ENCODE measurements at places on chromosomes 7 and 10. TPM values are rescaled to one million over a fixed set of nuclear protein-coding genes. Genes with fewer than 3 reads are reported as not detected.

- no peak for ATAC-seq
Measured at GRCh38 chr7:80629023-80629422, 9.4 kb upstream of the CD36 start.

GRCh38 chr7:69934144-69934903 lies 336.0 kb downstream of the AUTS2 start:
- no peak for ATAC-seq

GRCh38 chr10:74047871-74048270 lies 50.0 kb downstream of the VCL start:
- peak; percentile 45 for ATAC-seq

Gene OR2A1
- not detected for total RNA-seq

GRCh38 chr10:132570771-132571649 lies 33.4 kb downstream of the INPP5A start:
- ATAC-seq = peak; percentile 14

DNA sequence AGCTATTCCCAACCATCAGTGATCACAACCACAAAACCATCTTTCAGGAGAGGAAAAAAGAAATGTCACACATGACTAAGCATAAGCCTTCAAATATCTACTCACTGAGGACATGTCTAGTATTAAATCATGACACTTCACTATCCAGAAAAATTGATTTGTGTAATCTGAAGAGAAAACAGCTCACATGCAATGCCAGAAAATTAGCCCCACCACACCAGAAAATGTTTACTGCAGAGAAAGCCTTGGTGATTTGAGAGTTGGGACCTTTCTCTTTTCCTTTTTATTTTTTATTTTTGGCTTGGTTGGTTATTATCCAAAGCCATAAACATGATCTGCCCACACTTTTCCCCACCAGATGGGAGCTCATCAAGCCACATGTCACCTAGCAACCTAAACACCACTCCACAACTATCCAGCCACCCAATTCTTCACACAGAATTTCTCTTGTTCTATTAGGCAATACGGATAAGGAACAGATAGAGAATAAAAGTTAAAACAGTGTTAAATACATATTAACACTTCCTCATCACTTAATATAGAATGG lies 3.1 kb downstream of the PARD3 start:
- ATAC-seq = no peak

GRCh38 chr10:106576534-106576933 lies 588.0 kb downstream of the SORCS1 start:
- ATAC-seq = no peak

DNA sequence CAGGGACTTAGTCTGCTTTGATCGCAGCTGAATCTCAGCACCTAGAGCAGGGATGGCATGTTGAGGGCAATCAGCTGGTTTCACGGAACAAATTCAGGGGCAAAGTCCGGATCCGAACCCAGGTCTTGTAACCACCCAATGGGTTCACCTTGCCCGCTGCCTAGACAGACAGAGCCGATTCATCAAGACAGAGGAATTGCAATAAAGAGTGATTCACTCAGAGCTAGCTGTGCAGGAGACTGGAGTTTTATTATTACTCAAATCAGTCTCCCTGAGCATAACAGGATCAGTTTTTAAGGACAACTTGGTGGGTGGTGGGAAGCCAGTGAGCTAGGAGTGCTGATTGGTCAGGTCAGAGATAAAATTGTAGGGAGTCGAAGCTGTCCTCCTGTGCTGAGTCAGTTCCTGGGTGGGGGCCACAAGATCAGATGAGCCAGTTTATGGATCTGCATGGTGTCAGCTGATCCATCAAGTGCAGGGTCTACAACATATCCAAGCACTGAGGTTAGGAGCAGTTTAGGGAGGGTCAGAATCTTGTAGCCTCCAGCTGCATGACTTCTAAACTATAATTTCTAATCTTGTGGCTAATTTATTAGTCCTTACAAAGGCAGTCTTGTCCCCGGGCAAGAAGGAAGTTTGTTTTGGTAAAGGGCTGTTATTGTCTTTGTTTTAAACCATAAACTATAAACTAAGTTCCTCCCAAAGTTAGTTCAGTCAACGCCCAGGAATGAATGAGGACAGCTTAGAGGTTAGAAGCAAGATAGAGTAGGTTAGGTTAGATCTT lies 43.5 kb upstream of the CHST3 start:
- no peak for ATAC-seq

Data from gastroesophageal sphincter (tissue), 4 donors.